ENCODE measurements at places on chromosomes 11 and 22. TPM values are rescaled to one million over a fixed set of nuclear protein-coding genes. Genes with fewer than 3 reads are reported as not detected.
A peak's percentile ranks its signal among the peaks of the same experiment; 100 is the strongest.

B3GAT1 gene
- total RNA-seq = 3.9 TPM

ASCL2 gene
- total RNA-seq = 3.9 TPM

NRGN gene
- 1.2 TPM for total RNA-seq

TRIM5 gene
- total RNA-seq = 17.4 TPM

DEFB131B gene
- not detected for total RNA-seq

PEX26 gene
- total RNA-seq = 38.2 TPM

MN1 gene
- 5.5 TPM for total RNA-seq

SLC22A9 gene
- total RNA-seq = not detected

ZPR1 gene
- 24.6 TPM for total RNA-seq

P2RY6 gene
- total RNA-seq = 3.5 TPM

DNA sequence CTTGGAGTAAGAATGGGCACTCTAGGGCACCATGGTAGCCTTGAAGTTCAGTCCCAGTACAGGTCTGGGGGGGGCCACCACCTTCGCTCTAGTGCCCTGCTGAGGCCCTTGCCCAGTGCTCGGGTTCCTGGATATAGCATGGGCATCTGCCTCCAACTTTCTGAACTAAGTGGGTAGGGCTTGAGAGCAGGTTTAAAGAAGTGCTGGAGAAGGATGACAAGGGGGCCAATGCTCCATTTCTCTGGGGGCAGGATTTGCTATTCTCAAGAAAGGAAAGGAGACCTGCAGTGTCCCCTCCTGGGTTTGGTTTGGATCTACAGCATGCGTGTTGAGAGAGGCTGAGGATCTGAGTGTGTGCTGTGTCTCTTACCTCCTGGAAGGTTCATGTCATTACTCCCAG, 82.2 kb upstream of the SUSD2 start:
- DNase-seq = no peak

- no peak for DNase-seq
These were observed at the start of gene BSX for GRCh38 chr11:122981388-122982264. BSX (minus strand) TSS chr11:122981834; CDS start chr11:122981671, 163 bp downstream.

GRCh38 chr11:35619855-35620640, 1.8 kb downstream of the FJX1 start:
- no peak for DNase-seq

DNA sequence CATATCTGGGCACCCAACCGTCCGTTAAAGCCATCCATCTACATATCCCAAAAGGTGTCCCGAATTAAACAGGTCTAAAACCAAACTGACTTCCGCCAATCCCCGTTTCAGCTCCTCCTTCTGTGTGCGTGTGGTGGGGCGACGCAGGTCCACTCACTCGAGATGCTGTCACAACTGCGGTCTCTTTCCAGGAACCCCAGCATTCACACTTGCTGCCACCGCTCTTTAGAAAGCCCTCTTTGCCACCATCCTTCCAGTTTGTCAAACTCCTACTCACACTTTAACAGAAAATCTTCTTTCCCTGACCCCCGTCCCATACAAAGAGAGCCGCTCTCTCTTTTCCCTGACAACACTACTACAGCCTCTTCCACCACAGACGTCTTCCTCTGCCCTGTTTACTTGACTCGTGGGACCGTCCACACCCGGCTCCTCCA, 467 bp downstream of the ESS2 start:
- DNase-seq = no peak

- DNase-seq = no peak
These were observed 51.2 kb downstream of the PTPRJ start for GRCh38 chr11:48031602-48032001.

DNA sequence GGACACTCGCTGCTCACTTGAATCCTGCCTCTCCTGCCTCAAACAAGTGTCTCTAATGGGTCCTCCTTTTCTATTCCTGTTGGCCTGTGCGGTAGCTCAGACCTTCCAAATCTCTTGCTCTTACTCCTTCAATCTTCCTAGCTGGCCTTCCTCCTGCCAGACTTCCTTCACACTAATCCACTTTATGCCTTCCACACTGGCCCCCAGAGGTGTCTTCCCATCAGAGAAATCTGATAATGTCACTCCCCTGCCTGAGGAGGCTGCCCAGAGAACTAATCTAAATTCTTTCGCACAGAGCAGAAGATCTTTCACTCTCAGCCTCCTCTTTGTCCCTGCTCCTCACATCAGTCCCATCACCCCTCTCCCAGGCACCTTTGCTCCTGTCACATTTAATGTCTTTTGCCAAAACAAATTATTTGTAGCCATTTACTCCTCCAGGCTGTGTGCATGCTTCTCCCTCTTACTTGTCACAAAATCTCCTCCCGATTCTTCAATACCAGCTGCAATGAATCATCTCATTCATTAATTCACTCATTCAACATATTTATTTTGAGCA, 175.7 kb downstream of the MAML2 start:
- DNase-seq = no peak

GRCh38 chr22:22422629-22423112, 85.9 kb downstream of the ZNF280B start:
- DNase-seq = no peak

- DNase-seq = no peak
These were observed 5.0 kb downstream of the TUB start for GRCh38 chr11:8086001-8086479.

GRCh38 chr22:35733791-35734516, 16.3 kb downstream of the APOL5 start:
- no peak for DNase-seq

DNA sequence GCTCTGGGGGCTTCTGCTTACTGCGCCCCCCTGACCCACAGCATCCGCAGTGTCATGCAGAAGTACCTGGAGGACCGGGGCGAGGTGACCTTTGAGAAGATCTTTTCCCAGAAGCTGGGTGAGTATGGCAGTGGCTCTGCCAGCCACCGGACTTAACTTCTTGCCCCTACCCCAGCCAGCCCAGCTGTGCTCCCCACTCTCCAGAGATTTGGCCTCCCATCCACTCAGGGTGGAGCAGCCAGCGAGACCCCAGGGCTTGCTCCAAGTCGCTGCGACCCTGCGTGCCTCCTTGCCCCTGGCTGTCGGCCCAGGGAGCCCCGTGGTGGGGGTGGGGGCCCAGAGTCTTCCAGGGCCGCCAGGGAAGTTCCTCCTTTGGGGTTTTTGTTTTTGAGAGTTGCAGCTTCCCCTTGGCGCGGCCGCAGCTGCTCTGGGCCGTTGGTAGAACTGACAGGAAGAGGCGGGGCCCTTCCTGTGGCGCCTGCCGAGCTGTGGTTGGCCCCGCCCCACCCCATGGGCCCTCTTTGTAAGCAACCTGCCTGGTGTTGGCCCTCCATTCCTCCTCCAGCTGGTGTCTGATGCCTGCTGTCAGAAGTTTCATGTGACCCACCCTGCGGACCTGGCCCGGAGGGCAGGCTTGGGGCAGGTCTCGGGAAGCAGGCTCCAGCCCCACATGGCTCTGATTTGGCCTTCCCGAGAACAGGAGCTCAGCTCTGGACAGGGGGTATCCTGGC, 11.1 kb downstream of the GRK2 start:
- peak; percentile 85 for DNase-seq

- no peak for DNase-seq
These were observed 966 bp downstream of the SMTN start for GRCh38 chr22:31081963-31082605.

DNA sequence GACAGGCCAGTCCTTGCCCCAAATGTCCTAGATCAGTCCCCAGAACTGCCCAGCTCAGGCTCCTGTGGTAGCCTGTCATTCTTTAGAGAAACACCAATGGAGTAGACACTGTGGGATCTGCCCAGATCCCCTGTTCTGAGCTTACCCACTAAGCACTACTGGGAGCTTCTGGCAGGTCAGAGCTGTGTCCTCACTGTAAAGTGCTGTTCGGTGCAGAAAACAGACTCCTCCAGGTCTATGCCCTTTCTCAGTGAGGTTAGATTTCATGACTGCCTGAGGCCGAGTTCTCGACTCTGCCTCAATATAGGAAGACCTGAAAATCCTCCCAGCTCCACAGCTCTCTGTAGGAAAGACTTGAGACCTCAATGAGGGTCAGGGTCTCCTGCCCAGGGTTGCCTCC, 67.5 kb upstream of the IGLL5 start:
- DNase-seq = no peak

DNA sequence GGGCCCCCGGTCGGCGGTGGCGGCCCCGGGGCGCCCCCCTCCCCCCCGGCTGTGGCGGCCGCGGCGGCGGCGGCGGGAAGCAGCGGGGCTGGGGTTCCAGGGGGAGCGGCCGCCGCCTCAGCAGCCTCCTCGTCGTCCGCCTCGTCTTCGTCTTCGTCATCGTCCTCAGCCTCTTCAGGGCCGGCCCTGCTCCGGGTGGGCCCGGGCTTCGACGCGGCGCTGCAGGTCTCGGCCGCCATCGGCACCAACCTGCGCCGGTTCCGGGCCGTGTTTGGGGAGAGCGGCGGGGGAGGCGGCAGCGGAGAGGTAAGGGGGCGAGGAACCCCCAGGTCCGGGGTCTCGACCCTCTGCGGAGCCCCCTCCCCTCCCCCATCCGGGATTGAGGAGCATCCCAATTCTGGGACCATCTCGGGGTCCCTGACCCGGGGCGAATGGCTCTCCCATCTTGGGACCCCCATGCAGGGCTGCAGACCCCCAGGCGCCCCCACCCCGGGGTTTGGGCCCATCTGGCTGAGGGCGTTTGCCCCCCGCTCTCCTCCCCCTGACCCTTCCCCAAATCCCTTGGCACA, 431 bp downstream of the KMT2A start:
- peak; percentile 6 for DNase-seq

DNA sequence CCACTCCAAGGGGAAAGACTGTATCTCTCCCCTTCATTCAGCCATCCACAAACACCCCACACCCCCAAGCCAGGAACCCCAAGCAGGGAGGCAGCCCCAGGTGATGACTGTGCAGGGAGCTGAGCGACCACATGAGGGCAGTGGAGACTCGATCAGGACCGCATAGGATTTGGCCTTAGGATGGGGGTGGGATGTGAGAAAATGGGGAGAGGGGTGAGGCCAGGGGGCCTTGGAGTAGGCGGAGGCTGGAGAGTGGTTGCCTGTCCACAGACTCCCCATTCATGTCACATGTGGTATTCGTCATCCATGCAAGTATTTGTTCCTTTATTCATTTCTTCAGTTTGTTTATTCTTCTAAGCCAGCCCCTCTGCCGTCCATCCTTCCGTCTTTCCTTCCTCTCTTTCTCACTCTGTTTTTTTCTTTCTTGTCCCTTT, 2.7 kb upstream of the RHOD start:
- peak; percentile 42 for DNase-seq
